NCI-H1092 (cell line): ENCODE measurements at places on chromosomes 4 and X.

GRCh38 chrX:8906299-8906938 lies 105.2 kb upstream of the FAM9A start:
- no peak for DNase-seq

GRCh38 chr4:160091631-160092030 lies 988.8 kb downstream of the RAPGEF2 start:
- no peak for DNase-seq

- DNase-seq = no peak
Measured at GRCh38 chr4:85807247-85807950, 332.4 kb downstream of the ARHGAP24 start.

DNA sequence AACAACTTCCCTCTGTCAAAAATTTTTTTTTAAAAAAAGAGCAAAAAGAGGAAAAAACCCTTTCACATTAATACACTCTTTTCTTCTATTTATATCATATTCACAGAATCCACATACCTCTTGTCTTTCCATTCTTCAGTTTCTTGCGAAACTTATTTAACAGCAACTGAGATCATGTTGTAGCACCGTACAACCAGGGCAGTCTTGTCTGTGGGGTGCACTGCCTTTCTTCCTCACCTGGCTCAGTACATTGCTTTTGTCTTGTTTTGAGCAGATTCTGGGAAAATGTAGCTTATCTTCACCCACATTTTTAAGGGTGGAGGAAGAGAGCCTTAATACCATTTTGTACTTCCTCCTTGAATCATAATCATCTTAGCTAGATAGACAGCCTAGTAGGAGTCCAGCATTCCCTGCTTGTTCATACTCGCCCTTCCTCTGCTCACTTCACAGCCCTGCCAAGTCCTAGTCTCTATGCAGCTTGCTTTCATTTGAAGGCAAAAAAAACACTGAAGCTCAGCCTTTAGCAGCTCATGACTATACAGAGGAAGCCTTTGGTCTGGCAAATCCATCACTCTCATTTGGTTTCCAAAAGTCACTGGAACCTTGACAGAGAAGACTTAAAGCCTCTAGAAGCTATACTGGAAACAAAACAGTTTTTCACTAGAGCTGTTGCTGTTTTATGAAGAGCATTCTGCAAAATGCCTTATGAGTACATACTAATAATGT lies 140.6 kb upstream of the BANK1 start:
- DNase-seq = no peak
